ENCODE measurements at places on chromosomes 6 and 20.

- DNase-seq = no peak
Observed at GRCh38 chr6:95387845-95388244, 189.5 kb upstream of the MANEA start.

DNA sequence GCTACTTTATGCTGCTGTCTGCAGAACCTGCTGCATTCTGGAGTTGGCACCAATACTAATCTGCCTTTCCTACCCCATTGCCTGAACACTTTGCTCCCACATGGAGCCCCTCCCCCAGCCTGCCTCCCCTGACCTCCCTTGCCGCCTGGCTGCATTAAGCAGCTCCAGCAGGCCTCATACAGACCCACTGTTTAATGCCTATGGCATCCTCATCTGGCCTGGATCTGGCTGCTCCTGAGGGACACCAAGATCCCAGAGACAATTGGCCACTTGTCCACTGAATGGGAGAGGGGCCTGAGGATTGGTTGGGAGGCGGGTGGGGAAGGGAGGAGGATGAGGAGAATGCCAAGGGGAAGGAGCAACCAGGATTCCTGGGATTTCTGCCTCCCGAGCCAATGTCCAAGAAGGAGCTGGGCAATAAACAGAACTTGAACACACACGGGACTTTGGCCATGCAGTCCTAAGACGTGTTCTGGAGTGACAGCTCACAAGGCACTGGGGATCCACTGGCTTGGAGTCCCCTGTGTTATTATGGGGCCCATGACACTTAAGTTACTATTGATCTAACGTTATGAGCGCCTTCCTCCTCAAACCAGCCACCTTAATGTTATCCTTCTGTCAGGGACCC lies 10.4 kb upstream of the KCNK5 start:
- no peak for DNase-seq

DNA sequence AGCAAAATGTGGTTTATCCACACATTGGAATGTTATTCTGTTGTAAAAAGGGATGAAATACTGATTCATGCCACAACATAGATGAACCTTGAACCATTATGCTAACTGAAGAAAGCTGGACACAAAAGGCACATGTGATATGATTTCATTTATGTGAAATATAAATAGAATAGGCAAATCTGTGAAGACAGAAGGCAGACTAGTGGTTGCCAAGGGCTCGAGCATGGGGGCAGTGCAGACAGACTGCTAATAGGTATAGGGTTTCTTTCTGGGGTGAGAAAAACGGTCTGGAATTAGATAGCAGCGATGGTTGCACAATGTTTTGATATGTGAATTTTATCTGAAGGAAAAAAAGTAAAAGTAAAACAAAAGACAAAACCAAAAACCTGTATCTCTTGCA lies 54.6 kb upstream of the FNDC1 start:
- no peak for DNase-seq

DNA sequence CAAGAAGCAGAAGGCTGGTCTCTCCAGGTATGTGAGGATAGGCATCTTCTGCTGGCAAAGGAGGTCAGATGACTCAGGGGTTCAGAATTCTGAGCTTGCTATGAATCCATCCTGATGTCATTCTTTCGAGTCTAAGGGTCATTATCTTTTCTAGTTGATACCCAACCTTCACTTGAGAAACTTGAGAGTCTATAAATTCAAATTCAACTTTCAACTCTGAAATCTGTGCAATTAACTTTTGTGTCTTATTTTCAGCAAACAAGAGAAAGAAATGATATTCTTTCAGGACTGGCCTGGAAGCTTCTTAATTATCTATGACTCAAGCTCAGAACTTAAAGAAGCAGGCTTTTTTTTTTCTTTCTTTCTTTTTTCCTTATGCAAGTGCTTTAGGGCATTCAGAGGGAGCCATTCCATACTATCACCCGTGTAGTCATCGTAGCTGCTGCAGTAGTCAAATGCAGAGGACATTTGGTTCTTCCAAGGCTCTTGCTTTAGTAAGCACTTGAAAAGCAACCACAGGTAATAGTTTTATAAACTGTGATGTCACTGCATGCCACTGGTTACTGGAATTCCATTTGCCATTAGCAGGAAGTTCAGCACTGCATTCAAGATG lies 93.0 kb downstream of the ADTRP start:
- no peak for DNase-seq

DNA sequence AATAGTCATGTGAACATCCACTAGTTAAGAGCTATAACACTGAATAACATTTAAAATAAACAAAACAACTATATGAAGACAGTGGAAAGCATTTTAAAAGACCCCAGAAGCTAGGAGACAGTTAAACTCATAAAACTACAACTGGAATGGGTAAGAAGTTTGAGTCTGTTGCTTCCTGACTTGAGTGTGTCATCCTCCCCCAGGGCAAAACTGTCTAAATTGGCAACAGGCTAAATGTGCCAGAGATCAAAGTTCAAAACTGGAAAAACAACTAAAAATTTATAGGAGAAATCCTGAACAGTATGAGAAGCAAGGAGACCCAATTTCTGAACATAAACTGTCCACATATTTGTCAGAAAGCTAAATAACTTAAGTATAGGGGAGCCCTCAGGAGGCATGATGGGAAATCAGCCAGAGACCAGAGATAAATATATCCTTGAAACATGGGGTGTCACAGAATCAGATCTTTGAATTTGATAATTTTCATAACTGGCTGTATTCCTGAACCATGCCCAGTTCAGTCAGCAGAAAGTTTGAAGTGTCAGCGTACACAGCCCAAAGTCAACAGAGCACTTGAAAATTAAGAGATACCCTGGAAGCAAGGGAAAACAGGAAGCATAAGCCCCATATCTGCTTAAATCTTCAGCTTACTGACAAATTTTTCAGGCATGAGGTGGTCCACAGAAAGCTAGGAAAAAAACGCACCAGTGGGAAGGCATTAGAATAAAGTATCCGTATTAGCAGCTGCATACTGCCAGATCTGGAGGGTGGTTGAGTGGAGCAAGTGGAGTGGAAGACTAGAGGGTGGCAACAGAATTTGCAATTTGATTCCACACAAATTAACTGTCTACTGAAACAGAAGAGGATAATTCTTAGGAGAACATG lies 516.1 kb upstream of the MAN1A1 start:
- no peak for DNase-seq

GRCh38 chr20:61581825-61582188 lies 329.7 kb downstream of the CDH4 start:
- no peak for DNase-seq
